ENCODE measurements at places on chromosomes 12 and 14. TPM values are rescaled to one million over a fixed set of nuclear protein-coding genes. Genes with fewer than 3 reads are reported as not detected.

The RASAL1 gene
- 8.1 TPM for total RNA-seq

- H3K4me1 ChIP-seq, result peaks cover 2% of the 10 kb centered on the region
- H3K4me3 ChIP-seq, result no peak overlapping the region
- no peaks in the 10 kb centered on the region for H3K27me3 ChIP-seq
- H3K36me3 ChIP-seq, result peaks cover 2% of the 10 kb centered on the region
These were observed 288.4 kb downstream of the FBXL14 start for GRCh38 chr12:1305791-1306500.

DNA sequence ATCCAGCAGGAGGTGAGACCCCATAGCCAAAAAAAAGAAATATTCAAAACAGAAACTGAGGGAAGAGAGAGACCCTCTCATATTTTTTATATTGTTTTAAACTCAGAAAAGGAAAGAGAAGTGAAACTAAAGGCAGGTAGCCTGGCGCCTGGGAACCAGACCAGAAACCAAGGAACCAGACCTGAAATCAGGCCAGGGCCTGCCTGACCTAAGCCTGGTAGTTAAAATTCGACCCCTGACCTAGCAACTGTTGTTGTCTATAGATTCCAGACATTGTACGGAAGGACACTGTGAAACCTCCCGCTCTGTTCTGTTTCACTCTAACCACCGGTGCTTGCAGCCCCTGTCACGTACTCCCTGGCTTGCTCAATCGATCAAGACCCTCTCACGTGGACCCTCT lies 38.5 kb upstream of the CD163 start:
- no peak overlapping the region for H3K4me3 ChIP-seq
- no peaks in the 10 kb centered on the region for H3K27me3 ChIP-seq
- DNase-seq, result no peak
- H3K4me1 ChIP-seq, result peaks cover 9% of the 10 kb centered on the region

- DNase-seq, result no peak
- peaks cover 79% of the 10 kb centered on the region for H3K4me1 ChIP-seq
- H3K27ac ChIP-seq, result no peak overlapping the region
- no peaks in the 10 kb centered on the region for H3K27me3 ChIP-seq
- no peak overlapping the region for H3K4me3 ChIP-seq
These were observed 31.3 kb downstream of the ACTN1 start for GRCh38 chr14:68947802-68948201.

GRCh38 chr12:793711-794110 lies 41.3 kb downstream of the WNK1 start:
- no peak for DNase-seq
- H3K4me3 ChIP-seq, result no peak overlapping the region
- no peaks in the 10 kb centered on the region for H3K36me3 ChIP-seq

DNA sequence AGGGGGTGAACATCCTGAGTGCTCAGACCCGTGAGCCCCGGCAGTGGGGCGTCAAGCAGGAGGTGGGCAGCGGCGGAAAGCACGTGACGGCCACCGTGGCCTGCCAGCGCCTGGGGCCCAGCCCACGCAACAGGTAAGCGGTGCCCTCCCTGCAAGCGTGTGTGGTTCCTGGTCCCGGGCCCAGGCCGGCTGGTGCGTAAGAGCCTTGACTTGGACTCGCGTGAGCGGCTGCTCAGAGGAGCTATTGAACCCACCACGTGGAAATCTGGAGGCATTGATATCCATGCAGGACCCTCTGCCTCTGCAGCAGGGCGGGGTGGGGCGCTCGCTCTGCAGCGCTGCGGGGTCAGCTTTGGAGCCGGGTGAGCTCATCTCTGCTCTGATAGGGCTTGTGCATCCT lies 277.0 kb downstream of the TMEM132C start:
- no peak overlapping the region for H3K27ac ChIP-seq
- no peak overlapping the region for H3K4me3 ChIP-seq
- no peaks in the 10 kb centered on the region for H3K4me1 ChIP-seq

The GARIN6 gene
- total RNA-seq, result not detected

DNA sequence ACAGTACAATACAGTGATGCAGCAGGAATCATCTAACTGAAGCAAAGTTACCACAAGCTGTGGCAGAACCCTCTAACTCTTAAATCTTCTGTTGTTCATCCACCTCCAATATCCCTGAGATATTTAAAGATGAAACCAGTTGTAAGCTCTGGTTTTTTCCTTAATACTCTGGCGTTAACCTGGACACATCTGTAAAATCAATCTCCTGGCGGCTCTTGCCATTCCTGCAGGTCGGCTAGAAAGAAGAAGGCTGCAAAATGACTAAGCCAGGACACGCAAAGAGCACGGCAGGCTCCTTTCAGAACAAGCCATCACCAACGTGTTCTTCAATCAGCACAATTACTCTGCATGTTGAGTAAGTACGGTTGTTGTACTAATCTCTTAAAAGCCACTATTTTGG lies 309.3 kb downstream of the MED13L start:
- H3K36me3 ChIP-seq, result peaks cover 62% of the 10 kb centered on the region
- H3K4me1 ChIP-seq, result no peaks in the 10 kb centered on the region
- no peaks in the 10 kb centered on the region for H3K27me3 ChIP-seq
- H3K27ac ChIP-seq, result no peak overlapping the region

The ADGRD1 gene
- 0.80 TPM for total RNA-seq
